ENCODE measurements at places on chromosomes 5 and 9. TPM values are rescaled to one million over a fixed set of nuclear protein-coding genes. Genes with fewer than 3 reads are reported as not detected.

DNA sequence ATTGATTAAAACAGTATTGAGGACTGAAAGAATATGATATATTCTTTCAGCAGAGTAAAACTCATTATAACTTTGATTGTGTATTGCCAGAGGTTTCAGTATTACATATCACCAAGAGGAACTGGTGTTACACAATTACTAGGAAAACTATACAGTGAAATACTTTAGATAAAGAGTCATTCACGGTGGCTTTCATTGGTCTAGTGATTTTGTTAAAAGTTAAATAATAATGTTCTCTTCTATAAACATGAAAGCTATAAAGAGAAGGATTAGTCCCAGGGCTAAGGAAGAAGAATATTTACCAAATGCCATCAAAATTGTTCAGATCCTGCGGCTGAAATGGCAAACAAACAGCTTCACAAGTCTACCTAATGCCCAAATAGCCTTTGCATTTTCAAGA lies 306.2 kb downstream of the SEMA5A start:
- no peak overlapping the region for H3K27ac ChIP-seq
- H3K4me1 ChIP-seq, result no peaks in the 10 kb centered on the region
- H3K27me3 ChIP-seq, result no peaks in the 10 kb centered on the region
- no peaks in the 10 kb centered on the region for H3K36me3 ChIP-seq

PCDHA4 gene
- total RNA-seq, result 3.1 TPM

CCNI2 gene
- 1.6 TPM for total RNA-seq

- H3K27me3 ChIP-seq, result no peaks in the 10 kb centered on the region
- H3K4me1 ChIP-seq, result no peaks in the 10 kb centered on the region
- H3K4me3 ChIP-seq, result no peak overlapping the region
- H3K27ac ChIP-seq, result no peak overlapping the region
- H3K36me3 ChIP-seq, result no peaks in the 10 kb centered on the region
Measured at GRCh38 chr9:108483676-108484075, 372.1 kb downstream of the ACTL7B start.

DNA sequence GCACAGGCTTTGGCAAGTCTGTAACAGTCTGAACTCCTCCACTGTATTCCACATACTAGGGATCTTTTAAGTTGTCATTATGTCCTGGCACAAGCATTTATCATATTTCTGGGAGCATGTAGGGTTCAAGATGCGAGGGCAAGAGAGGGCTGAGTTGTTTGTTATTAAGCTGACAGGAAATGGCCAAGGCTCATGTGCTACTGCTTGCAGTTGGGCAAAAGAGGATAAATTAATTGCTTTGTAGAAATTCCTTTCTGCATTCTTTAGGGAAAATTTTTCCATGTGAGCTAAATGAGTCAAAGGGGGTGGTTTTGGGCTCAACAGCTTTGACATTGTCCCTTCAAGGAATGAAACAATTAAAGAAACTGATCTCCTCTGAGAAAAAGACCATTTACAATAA lies 35.4 kb downstream of the DOCK8 start:
- no peaks in the 10 kb centered on the region for H3K36me3 ChIP-seq
- no peak overlapping the region for H3K4me3 ChIP-seq
- H3K4me1 ChIP-seq, result peaks cover 5% of the 10 kb centered on the region
- DNase-seq, result no peak
- H3K27me3 ChIP-seq, result no peaks in the 10 kb centered on the region
- H3K27ac ChIP-seq, result no peak overlapping the region

DNA sequence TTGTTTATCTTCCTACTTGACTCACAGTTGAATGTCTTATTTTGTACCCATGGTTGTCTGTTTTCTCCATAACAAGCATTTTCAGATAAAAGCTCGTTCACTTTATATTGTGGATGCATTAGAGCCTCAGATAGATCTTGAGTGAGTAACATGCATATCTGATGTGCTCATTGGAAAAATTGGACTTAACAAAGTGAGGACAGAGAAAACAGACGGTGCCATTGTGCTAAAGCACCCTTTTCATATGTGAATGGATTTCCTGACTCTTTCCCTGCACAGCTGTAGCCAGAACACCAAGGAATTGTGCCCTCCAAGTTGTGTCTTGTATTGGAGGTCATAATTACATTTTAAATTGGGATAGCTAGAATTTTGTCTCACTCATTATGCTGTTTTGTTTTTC lies 325.8 kb upstream of the MEF2C start:
- H3K36me3 ChIP-seq, result no peaks in the 10 kb centered on the region
- H3K27ac ChIP-seq, result no peak overlapping the region
- no peak overlapping the region for H3K4me3 ChIP-seq
- DNase-seq, result no peak
- no peaks in the 10 kb centered on the region for H3K4me1 ChIP-seq

ADGRD2 gene
- not detected for total RNA-seq

DNA sequence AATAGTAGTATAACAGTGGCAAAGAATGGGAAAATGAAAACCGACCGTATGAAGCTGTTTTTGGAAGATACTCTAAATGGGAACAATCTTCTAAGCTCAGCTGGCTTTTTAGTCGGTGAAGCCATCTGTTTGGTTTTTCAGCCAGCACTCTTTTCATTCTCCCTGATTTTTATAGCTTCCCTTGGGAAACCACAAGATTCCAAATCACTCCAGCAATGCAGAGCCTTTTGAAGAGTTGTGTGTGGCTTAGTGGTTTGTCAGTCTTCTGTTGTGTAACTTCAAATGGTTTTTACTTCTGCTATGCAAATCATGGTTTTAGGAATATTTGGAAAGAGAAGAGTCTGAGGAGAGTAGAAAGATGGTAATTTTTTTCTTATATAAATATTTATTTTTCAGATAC lies 180.7 kb downstream of the KDM4C start:
- no peak for DNase-seq
- H3K27ac ChIP-seq, result no peak overlapping the region
- no peaks in the 10 kb centered on the region for H3K27me3 ChIP-seq
- H3K36me3 ChIP-seq, result no peaks in the 10 kb centered on the region
- no peaks in the 10 kb centered on the region for H3K4me1 ChIP-seq

Data from body of pancreas (tissue), 4 donors.